ENCODE measurements at places on chromosomes 12 and 14.
A peak's percentile ranks its signal among the peaks of the same experiment; 100 is the strongest.

DNA sequence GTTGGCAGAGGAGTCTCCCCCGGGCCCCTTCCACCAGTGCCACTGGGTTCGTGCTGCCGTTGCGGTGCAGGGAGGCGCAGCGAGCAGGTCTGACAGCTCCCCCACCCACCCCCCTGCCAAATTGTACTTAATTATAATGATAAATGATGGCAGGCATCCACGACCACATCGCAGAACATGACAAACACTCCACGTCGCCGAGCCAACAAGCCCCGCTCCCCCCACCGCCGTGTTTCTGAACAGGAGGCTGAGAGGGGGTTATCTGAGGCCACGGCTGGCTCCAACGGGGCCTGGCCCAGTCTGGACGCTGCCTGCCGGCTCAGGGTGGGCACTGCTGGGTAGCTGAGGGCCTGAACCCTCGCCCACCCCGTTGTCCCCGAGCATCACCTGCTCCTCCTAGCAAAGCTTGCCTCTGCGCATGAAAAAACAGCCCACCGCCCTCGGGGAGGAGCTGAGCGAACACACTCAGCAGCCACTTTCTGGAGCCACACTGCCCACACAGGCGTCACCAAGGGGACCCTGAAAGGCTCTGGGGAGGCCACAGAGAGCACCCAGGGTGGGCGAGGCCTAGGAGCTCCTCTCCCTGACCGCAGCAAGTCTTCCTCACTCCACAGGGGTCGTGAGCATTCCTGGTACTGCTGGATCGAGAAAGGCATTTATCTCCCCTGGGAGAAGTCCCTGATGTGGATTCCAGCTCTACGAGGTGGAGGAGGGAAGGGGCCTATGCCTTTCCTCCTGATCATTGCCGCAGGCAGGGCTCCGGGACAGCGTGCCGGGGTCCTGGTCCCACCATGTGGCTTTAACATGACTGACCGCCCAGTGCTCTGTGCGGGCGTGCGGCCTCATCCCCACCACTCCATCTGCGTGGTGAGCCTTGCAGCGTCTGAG lies 35.4 kb upstream of the DIO3 start:
- no peak for DNase-seq

DNA sequence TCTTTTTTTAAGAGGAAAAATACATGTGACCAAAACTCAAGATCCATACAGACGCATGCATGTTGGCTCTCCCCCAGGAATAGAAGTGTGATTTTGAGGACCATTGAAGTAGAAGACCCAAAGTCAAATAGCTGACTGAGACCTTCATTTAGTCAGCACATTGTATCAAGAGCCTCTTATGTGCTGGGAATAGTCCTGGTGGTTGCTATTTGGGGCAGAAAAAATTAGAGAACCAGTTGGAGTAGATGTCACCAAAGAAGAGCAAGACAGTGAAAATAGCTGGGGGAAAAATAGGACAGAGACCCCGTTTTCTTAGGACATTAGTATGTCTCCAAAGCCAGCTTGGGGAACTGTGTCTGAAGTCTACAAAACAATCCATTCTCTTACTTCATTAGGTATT lies 93.6 kb downstream of the PELI2 start:
- DNase-seq, result no peak

DNA sequence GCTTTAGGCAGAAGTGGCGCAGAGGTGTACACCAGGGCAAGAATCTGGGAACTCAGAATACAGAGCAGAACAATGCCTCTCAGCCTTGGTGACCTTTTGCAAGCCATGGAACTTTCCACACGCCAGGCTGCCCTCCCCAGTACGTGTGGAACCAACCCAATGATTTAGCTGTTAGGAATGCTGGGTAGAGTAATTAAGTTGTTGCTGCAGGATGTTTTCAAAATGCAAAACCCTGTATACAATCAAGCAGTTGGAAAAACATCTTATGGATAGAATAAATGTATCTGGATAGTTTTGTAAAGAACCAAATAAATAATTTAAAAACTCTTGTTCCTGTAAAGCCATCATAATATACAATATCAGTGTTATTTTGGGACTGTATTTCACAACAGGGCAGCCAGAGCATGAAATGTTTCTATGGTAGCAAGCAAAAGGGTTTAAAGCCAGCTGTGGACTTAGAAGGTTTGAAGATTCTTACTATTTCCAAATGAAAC lies 19.4 kb downstream of the PPP1R36 start:
- no peak for DNase-seq

DNA sequence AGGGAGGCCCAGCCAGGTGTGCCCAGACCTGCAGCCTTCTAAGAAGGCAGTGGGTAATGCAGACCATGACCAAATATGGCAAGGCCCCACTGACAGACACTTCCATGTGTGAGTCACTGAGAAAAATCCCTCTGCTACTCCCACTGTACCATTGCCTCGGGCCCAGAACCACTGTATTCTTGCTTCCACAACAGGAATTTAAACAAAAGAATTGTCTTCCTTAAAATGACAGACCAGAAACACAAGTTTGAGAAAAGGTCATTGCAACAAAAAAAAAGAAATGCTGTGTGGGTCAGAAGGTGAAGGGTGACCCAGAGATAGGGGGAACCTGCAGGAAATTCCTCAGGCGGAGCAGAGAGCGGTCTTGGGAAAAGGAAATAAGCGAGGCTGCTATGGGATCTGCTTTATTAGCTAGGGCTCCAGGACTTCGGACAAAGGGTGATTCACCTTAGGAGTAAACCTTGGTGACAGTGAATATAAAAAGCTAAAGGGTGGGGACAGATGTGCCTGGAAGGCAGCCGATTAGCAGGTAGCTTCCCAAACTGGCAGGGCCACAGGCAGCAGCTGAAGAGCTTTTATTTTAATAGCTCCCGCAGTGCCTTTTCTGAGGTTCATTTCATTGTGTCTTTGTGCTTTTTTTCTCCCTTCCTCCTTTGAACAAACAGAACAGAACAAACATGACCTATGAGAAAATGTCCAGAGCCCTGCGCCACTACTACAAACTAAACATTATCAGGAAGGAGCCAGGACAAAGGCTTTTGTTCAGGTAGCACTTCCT lies 185.3 kb upstream of the BCL2L14 start:
- DNase-seq, result peak; percentile 57

- peak; percentile 76 for DNase-seq
These were observed 22.5 kb downstream of the TESC start for GRCh38 chr12:117076410-117077372.

DNA sequence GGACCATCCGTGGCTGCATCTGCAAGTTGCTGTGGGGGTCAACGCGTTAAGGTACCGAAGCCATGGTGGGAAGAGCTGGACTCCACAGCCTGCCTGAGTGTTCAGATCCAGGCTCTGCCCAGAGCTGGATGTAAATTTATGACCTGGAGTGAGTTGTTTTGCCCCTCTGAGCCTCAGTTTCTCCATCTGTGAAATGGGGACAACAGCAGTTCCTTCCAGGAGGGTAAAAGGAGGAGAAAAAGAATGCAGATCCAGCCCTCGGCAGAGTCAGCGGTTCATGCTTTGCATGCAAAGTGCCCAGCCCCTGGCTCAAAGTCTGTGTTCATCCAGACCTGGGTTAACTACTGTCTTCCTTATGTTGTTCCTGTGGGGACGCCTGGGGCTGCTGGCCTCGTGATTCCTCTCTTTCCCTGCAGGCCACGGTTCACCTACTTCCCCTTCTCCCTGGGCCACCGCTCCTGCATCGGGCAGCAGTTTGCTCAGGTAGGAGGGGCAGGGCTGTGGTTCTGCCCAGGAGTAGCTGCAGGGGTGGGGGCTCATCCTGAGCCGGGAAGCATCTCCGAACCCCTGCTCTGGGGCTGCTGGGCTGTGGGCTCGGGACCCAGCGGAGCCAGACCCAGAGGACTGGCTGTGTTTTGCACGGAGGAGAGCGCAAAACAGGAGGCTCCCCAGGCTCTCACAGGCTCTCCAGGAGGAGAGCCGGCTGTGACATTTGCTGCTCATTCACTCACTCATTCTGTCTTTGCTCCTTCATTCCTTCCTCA lies 41.9 kb downstream of the CYP46A1 start:
- no peak for DNase-seq

GRCh38 chr12:125519026-125519651 lies 453.9 kb downstream of the AACS start:
- no peak for DNase-seq

GRCh38 chr12:59858508-59859170 lies 262.8 kb downstream of the SLC16A7 start:
- DNase-seq, result no peak

DNA sequence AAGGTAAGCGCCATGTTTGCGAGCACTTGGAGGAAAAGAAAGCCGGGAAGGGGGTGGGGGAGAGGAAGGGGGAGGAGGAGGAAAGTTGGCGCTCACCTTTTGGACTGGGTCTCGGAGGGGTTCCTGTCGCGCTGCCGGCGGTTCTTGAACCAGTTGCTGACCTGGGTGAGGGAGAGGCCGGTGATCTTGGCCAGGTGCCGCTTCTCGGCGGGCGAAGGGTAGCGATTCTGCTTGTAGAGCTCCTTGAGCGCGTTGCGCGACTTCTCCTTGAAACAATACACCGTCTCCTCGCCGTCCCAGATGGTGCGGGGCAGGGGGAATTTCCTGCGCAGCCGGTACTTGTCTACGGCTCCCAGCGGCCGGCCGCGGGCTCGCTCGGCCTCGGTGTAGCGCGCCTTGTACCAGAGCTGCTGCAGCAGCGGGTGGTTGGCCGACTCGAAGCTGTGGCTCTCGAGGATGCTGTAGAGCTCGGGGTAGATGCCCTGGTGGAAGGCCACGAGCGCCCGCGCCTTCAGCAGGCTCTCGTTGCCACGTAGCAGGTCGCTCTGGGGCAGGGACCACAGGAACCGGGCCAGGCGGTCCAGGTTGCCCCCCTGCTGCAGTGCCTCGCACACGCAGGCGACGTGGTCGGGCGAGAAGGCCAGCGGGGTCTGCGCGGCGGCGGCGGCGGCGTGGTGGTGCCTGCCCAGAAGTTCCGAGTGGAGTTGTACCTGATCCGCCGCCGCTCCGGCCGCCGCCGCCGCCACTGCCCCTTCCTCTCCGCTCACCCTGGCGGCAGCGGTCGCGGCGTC lies 840 bp downstream of the SIX4 start:
- peak; percentile 41 for DNase-seq

DNA sequence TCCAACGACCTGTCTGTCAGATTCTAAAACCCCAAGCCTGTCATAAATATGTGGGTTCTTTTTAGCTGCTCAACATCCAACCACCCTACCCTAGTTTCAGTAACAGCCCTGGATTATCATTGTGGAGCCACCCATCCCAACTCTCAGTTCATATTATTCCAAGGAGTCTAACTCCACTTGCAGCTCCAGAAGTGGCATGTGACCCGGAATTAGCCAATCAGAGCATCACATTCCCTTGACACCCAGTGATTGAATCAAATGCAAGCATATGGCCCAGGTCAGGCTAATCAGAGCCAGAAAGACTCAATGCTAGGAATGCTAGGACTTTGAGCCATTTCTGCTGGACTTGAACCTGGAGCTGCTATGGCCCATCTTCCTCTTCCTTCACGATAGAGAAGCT lies 17.1 kb upstream of the HSP90B1 start:
- no peak for DNase-seq

GRCh38 chr14:105878125-105878524 lies 351.7 kb downstream of the TMEM121 start:
- no peak for DNase-seq

- DNase-seq, result no peak
These were observed 5.0 kb upstream of the KCNK13 start for GRCh38 chr14:90056826-90057225.

- no peak for DNase-seq
These were observed 6.7 kb upstream of the MORN3 start for GRCh38 chr12:121676190-121676589.

GRCh38 chr12:132560614-132561426 lies 49.6 kb downstream of the LRCOL1 start:
- peak; percentile 94 for DNase-seq

- DNase-seq, result no peak
These were observed 93.9 kb upstream of the DIO3 start for GRCh38 chr14:101467181-101467926.

DNA sequence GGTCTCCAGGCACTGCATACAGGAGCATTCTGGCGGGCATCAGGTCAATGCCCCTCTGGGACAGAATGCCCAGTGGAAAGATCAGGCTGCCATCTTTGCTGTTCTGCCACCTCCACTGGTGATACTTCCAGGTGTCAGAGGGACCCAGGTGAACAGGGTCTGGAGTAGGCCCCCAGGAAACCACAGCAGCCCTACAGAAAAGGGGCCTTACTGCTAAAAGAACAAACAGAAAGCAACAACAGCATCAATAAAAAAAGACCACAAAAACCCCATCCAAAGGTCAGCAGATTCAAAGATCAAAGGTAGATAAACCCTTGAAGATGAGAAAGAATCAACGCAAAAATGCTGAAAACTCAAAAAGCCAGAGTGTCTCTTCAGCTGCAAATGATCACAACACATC lies 15.9 kb downstream of the GLIPR1L1 start:
- no peak for DNase-seq

GRCh38 chr12:64610079-64610659 lies at the start of gene RASSF3:
Gene RASSF3 (plus strand): TSS chr12:64610495. CDS start chr12:64610633, 138 bp downstream.
- peak; percentile 75 for DNase-seq

DNA sequence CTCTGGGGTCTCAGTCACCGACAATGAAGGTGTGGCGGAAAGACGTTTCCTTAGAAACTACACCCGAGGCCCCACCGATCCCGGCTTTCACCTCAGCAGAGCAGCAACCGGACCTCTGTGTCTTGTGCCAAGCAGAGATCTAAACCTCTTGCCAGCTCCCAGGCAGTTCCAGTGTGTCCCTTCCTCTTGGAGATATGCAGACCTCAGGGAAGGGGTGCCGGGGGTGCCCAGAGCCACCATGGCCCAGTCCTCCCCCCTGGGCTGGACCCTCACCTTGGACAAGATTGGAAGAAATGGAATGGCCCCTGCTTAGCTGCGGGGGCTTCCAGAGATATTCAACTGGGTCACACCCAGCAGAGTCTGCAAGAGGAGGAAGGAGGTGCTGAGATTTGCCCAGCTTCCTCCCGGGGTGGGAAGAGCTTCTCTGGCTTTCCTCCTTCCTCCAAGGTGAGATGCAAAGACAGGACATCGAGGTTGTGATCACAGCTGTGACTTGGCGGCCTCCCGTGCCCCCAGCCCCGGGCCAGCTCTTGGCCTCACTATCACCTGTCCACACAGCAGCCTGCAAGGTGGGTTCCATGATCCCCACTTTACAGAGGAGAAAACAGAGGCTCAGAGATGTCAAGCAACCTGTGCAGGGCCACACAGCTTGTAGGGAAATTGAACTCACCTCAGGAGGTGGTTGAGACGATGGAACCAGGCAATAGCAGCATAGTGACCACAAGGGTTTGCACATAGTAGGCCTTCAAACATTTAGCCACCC lies 281.7 kb upstream of the RTL1 start:
- DNase-seq, result no peak

DNA sequence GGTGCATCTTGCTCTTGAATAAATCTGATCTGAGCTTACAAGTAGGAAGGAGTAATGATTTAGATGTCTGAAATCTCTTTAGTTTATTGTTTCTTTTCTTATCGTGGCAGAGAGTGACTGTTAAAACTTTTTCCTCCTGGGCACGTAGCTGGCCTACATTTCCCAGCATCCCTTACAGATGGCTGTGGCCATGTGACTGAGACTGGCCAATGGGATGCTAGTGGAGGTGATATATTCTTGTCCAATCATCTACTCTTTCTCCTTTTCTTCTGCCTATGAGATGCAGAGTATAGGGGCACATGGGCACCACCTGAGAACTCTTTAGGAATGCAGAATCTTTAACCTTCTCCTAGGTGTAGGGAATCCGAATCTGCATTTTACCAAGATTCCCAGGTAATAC lies 237.3 kb downstream of the RGS6 start:
- no peak for DNase-seq

- no peak for DNase-seq
These were observed 96.5 kb upstream of the DYNC1H1 start for GRCh38 chr14:101867854-101868253.

- no peak for DNase-seq
These were observed 19.5 kb upstream of the HIGD1C start for GRCh38 chr12:50932787-50933280.
